Activated CD8-positive, alpha-beta T cell treated with anti-CD3 and anti-CD28 coated beads for 36 hours (primary cell): ENCODE measurements at places on chromosomes 4 and X.

GRCh38 chr4:57658188-57658587, 548.0 kb upstream of the IGFBP7 start:
- no peak for DNase-seq

DNA sequence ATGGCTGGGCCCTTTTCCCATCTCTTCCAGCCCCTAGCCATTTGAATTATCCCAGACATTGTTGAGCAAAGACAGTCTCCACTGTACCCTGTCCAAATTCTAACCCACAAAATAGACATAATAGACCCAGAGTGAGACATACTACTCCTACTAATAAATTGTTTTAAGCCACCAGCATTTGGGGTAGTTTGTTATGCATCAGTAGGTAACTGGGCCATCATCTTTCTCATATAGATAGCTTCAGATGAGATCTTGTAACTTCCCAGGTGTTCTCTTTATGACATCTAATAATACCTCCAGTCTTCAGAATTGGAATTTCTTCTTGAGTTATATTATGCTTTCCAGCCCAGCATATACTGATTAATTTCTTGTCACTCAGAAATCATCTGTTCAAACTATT, 117.2 kb upstream of the OTUD4 start:
- no peak for DNase-seq

DNA sequence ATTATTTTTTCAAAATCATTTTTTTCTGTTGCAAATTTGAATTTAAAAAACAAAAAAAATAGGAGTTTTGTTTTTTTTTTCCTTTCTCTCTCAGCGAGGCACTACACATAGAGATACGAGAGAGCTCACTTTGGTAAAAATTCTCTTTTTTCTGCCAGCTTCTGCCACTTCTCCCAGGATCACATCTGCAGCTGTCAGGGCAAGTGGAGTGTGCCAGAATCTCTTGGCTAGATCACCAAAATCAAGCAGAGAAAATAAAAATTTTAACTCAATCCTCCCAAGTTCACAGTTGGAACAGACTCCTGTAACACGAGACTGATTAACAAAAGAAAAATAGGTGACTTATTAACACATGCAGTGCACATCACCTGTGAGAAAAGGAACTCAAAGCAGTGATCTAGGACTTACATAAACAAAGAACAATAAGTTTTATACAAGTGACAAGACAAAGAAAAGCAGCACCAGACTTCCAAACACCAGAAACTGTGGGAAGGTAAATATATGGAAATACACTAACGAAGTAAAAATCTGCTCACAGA, 213.2 kb upstream of the ZFP42 start:
- no peak for DNase-seq

- DNase-seq = peak; percentile 75
These were observed 88.2 kb upstream of the TNIP3 start for GRCh38 chr4:121252224-121252806.

DNA sequence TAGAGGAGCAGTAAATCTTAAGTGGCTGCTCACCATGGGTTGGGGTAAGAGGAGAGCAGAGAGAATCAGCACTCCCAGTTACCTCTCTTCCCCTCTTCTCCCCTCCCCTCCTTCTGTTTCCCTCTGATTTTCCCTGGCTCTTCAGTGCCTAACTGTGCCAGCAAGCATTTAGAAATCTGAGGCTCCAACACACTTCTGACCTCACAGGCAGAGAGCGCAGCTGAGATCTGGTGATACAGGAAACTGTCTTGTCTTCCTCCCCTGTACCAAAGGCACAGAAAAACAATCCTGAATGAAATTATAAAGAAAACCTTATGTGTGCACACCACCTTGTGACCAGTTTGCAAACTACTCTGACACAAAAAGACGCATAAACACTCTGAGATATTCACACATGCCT, 82.4 kb upstream of the SMIM10 start:
- DNase-seq = peak; percentile 10

DNA sequence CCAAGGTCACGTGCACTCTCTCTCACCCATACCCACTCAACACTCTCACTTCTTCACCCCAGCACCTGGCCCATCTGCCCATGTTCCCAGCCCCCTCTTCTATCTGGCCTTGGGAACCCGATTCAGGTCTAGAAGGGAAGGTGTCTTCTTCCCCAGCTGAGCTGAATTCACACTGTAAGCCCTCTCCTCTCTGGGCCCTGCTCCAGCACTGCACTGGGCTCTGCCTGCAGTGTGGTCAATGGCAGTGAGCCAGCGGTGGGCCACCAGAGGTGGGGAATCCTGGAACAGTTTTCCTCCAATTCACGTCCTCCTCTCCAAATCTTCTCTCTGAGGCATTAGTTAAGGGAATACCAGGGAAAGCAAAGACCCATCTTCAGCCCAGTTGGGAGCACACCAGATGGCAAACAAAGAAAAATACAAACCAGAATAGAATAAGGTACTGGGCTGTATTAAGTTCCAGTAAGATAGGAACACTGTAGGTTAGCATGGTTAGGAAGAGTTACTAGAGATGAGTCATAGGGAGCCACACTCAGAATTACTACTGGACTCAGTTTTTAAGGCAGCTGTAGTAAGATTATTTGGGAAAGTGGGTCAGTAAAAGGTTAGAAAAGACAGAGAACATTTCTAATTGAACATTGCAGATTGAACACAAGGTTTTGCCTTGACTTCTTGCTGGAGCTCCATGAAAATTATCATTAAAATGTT, 5.0 kb downstream of the AWAT2 start:
- no peak for DNase-seq

- no peak for DNase-seq
These were observed 84.1 kb upstream of the GK2 start for GRCh38 chr4:79492148-79492547.

DNA sequence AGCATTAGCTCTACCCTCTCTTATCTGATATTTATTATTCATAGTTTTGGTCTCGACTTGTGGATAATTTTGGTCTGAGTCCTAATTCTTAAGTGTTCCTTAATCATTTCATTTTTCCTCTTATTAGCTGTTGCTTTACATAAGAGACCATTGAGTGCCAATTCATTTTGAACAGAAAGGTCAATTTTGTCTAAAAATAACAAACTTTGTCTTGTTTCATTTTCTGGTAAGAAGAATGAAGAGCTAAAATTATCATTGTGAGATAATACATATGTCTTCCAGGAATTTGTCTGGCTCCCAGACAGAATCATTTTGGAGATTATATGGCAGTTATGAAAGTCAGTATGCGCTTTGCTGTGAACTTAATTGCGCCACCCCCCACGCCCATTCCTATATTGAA, 1471.8 kb downstream of the PCDH7 start:
- no peak for DNase-seq

- DNase-seq = peak; percentile 83
These were observed 41.6 kb upstream of the NKRF start for GRCh38 chrX:119647552-119648420.

DNA sequence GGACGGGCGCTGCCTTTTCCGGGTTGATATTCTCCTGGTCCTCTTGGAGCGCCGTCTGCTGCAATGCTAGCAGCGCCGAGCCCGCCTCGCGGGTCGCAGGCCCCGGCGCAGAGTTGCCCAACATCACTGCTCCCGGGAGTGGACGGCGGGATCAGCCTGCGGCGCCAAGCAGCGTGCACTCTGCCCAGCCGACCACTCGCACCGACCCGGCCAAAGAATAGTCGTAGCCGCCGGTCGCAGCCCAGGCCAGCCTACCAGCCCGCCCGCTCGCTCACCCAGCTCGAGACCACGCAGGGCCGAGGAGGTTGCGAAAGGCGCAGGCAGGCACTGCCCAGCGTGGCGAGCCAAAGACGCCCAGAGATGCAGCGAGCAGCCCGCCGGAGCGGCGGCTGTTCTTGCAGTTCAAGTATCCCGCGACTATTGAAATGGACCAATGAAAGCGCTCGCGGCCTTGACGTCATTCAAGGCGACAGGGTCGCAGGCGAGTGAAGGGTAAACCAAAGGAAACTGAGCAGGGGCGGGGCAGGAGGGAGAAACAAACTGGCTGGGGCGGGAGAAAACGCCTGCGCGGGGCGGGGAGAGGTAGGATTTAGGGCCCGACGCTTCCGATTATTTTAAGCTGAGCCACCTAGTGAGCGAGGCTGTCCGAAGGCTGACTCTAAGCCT, at the start of gene CCNA2:
TSS of gene CCNA2 (minus strand) at position 379 of the 666 bp plus-strand sequence. CDS start at position 124, 255 bp downstream.
- DNase-seq = peak; percentile 99

DNA sequence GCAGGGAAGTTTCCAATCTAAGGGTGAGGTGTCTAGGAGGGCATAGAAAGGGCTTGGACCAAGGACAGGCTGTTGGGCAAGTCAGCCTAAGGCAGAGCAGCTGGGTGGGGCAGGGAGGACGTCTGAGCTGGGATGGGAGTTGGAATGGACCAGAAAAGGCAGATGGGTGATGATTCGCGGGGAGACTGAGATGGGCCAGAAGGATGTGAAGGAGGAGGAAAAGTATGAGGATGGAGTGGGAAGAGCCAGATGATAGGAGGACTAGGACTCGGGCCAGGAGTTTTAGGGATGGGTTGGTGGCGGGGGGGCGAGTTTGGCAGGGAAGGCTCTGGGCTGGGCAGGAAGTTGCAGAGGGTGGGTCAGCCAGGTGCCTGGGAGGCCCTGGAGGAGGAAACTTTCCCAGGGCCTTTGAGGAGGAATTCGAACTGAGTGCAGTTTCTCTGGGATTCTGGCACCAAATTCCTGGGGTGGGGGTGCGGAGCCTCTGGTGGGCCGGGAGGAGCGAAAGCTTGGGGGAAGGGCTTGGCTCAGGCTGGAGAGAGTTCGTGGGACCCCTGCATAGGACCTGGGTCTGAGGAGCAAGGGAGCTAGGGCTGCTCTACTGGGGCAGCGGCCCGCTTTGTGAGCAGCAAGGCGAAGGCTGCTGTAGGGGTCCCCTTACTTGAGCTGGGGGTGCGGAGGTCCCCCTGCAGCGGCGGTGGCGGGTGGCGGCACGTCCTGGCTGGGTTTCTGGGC, 8.7 kb upstream of the TIMP1 start:
- no peak for DNase-seq

GRCh38 chrX:120456973-120457372, 12.1 kb downstream of the LAMP2 start:
- no peak for DNase-seq

DNA sequence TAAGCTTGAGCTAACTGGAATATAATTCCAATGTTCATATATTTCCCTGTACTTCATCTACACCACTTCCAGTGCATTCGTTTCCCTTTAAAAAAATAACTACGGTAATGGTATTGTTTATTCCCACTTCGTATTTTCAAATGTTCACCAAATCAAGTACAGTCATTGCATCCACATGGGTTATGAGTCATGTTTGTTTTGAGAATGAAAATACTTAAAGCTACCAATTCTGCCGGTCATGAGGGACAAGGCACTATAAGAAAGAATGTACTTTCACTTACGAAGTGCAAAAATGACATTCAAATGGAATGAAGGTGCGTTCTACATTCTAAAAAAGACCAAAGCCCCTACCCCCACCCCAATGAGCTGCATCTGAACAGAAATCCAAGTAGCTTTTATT, 174.4 kb upstream of the FGF13 start:
- DNase-seq = no peak

GRCh38 chr4:8239661-8240060, 29.9 kb upstream of the HTRA3 start:
- DNase-seq = no peak

GRCh38 chr4:149140841-149141240, 674.8 kb downstream of the IQCM start:
- DNase-seq = no peak

DNA sequence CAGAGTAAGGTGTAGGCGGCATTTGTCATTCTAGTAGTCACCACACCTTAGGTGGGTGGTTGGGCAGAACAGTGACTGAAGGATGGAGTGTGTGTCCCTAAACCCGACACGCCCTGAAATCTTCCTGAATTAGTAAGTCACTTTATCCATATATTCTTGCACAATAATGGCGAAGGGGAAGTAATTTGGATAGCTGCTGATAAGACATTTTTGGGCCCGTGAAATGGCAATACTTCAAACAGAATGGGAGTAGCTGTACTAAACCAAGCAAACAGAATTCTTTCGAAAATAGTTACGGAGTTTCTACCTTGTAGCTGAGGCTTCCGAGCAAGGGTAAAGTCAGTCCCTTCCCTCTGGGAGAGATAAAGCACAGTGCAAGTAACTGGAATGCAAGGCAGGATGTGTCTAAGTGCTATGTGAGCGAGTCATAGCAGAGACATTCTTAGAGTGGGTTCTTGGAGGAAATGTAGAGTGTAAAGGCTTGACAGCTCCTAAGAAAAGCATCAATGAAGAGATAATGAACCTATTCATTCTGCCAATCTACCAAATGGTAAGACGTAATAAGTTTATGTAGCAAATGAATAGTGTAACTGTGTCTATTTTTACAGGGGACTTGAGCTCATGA, 72.8 kb downstream of the CLCN5 start:
- no peak for DNase-seq

GRCh38 chrX:37844622-37845021, 2.7 kb downstream of the DYNLT3 start:
- DNase-seq = no peak

GRCh38 chrX:68872171-68872570, 43.4 kb downstream of the EFNB1 start:
- no peak for DNase-seq

DNA sequence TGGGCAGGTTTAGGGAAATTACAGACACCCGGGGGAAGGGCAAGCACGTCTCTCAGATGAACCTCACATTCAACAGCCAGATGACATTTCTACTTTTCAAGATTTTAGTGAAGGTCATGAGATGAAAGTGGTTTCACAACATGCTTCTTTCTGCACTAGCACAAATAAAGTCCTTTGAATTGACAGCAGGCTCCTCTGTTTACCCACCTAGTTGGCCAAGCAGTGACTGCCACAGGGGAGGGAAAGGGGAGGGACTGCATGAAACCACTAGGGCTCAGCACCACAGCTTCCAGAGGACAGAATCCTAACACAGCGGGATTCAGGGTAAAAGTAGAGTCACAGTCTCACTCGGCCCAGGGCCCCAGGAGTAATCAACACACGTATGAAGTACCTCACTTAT, 6.2 kb downstream of the RAB40A start:
- DNase-seq = no peak

DNA sequence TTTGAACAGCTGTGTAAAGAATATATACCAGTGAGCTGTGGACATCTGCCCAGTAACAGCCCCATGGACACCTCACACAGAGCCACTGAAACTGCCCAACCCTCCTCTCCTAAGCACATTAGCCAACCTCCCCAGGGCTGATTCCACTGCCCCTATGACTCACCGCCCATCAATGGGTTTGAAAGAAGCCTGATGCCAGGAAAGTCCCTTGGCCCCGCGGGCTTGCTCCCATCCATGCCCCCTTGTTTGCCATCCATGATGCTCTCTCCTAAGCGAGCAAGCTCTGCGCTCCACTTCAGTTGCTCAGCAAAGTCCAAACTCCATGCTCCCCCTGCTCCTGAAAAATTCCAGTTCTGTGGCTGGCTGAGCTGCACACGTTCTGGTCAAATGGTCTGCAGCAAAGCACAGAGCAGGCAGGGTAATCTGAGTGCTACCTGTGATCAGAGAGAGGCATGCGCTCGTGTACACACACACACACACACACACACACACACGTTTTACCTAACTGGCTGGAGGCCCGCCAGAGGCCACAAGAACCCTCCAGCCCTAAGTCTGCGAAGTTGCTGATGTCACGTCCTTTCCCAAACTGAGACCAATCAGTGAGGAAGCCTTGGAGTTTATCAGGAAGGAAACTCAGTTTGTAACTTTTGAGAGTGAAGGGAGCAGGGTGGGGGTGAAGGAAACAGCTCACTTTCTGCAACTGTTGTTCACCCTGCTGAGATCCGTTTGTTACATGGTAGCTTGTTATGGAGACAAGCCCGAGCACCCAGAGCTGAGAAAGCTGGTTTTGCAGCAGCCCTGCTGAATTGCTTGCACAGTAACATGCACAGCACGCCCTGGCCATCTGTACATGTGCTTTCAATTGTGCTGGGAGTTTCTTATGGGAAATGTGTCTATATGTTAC, at the start of gene ASB9:
TSS of gene ASB9 (minus strand) at position 466 of the 904 bp plus-strand sequence. CDS start at position 257, 209 bp downstream.
- DNase-seq = peak; percentile 18
